ELF-1 (cell line): ENCODE measurements at places on chromosomes 5 and 9.

DNA sequence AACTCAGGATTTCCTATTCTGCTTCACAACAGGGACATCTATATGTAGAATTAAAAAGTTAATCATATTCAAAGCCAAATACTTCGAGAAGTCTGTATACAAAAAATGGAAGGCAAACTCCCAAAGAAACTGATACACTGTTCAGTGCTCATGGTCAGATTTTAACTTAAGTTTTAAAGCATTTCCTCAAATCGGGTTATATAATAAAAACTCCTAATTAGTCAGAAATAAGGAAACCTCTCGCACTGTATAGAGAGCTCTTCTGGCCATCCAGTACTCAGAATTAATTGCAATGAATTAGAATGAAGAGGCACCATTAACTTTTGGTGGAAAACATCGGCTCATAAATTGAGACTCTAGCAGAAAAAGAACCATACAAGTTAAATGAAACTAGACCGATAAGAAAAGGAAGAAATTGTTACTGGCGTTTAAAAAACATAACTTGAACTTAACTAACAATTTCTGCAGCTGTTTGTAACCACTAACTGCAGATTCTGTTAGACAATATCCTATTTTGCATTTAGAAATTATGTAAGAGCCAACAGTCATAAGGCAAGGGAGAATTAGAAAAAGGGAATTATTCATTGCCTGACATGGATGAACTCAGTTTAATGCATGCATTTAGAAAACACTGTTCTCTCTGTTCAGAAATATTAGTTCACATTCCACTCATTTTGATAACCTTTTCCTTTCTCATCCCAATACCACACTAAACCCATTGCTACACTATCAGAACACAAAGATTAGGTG is 96.6 kb downstream of the FNBP1 start:
- no peak for DNase-seq

- DNase-seq, result no peak
Observed at GRCh38 chr9:112434487-112434886, 52.1 kb upstream of the KIAA1958 start.

GRCh38 chr5:4309026-4309425 is 713.4 kb downstream of the IRX1 start:
- no peak for DNase-seq

DNA sequence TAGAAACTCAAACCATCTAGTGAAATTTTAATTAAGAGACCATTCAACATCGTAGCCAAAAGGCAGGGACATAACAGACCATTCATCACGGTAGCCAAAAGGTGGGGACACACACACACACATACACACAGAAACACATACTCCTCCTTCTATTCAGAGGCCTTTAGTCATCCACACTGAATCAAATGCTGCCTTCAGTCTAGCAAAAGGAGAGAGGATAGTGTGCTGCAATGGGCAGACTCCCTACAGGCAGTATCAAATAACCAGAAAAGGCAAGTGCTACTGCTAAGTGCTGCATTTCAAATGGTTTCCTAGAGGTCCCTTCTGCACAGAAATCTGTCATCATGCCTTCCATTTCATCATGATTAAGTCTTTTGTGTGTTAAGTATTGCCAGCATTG is 303.9 kb downstream of the TRIM32 start:
- DNase-seq, result no peak

- DNase-seq, result no peak
Observed at GRCh38 chr9:98836206-98836605, 28.7 kb downstream of the GALNT12 start.

GRCh38 chr5:66213533-66213932 is 69.4 kb downstream of the SREK1 start:
- no peak for DNase-seq

GRCh38 chr5:141799507-141800167 is 78.6 kb downstream of the PCDH1 start:
- DNase-seq, result no peak

- peak; percentile 3 for DNase-seq
Observed at GRCh38 chr9:9387511-9388115, 1225.2 kb downstream of the PTPRD start.

- no peak for DNase-seq
Observed at GRCh38 chr5:12965804-12966203, 978.7 kb downstream of the DNAH5 start.

DNA sequence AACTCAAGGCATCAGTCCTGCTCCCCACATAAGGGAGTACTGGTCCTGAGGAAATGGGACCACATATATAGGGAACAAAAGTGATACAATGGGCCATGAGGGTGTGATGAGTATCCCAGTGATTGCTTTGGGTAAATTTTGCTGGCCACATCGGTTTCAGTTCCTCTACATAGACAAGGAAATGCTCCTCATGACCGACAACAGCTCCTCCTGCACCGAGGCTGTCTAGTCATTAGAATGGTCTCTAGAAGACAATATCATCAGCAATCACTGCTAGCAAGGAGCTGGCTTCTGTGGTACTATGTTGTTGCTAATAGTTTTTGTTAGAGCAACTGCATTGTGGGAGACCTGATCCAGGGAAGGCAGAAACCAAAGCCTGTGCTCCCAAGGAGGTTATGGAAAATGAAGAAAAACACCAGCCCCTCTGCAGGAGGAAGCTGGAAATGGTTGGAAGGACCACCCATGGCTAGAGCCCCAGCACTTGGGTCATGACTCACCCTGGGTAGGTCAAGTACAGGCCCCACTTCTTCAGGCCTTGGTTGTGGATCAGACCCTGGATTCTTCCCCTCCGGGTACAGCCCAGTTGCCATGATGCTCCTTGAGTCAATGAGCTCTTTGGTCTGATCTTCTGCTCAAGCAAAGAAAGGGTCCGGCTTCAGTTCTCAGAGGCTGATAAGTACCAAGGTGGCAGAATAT is 3.4 kb upstream of the CTSL start:
- DNase-seq, result no peak

DNA sequence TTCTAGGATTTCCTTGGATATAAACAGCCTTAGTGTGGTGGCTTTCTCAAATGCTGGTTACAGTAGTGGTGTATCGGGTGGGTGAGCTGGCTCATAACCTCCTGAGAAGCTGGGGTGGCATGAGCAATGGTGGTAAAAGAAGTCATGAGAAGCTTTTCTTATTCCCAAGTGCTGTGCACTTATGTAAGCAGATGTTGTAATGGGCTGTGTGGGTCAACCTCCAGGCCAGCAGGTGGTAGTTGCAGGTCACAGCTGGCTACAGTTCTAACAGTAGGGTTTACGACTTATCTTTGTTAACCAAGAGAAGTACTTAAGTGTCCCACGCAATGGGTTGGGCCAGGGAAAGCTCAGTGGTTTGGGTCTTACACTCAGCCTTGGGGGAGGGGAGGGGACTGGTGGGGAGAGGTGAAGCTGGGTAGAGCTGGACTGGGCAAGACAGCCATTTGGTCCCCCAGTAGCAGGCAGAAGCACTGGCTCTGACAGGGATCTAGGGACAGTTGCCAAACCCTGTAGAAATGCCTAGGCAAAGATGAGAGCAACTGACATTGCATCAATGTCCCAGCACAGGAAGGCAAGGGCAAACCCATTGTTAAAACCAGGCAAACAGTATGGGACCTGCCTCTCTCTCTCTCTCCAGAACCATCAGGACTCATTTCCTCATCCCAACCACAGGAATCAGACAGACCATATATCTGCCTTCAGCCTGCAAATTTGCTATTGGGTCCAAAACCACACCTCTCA is 76.8 kb downstream of the RNF130 start:
- DNase-seq, result no peak

- DNase-seq, result no peak
Observed at GRCh38 chr9:35431467-35431866, 58.4 kb upstream of the RUSC2 start.

GRCh38 chr9:99270491-99270890 is 48.4 kb downstream of the SEC61B start:
- no peak for DNase-seq

DNA sequence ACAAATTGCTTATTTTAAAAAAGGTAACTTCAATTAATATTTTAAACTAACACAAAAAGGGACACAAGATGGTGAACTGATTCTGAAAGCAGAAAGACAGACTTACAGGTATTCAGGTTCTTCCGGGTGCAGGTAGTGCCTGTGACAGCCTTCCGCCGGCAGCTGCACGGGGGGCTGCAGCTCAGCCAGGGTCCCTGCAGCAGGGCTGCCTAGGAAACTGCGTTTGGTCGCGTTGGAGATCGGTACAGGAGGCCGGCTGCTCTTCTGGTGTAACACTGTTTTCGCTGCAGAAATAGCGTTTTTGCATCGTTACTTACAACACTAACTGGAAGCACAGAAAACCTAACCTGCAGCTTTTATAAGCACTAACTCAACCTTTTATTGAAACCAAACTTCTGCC is 80.0 kb downstream of the CAMSAP1 start:
- DNase-seq, result no peak

DNA sequence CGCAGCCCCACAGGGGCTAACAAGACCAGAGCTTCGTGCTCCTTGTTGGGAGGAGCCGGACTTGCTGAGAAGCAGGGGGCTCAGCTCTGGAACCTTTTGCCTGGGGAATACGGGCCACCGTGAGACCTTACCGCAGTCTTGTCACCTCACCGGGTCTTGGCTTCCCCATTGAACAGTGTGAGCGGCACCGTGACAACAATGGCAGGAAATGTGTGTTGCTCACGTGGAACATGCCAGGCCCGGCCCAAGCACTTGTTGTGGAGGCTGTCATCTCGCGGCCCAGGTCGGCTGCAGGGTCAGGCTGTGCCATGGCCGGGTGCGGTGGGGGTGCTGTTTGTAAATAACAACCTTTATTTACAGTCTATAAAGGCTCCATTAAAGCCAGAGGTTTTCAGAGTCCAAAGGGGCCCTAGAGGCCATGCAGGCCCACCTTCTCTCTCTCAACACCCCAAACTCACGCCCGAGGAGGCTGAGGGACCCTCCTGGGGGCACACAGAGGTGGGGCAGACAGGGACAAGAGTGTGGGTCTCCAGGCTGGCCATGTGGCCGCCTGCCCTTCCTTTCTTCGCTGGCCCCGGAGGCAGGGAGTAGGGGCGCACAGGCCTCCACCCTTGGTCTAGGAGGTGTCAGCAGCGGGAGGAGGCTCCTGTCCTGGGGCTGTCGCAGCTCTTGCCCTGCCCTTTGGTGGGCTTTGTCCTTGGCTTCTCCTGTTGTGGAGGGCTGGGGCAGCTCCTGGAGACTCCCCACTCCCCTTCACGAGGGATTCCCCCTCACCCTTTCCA is 79.7 kb downstream of the TSPAN17 start:
- no peak for DNase-seq

DNA sequence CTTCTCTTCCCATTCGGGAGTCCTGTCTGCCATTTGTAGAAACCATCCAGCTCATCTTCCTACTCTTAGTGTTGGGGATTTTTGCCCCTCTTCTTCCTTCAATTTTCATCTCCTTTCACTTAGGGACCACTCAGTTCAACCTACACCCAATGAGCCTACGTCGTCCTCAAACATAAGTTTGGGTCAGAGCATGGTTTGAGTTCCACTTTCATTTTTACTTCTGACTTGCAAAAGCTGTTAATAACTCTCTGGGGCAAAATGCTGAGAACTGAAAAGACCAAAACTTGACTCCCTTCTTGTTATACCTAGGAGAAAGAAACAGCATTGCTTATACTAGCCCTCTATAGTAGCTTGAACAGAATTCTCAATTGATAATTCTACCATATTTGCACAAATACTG is 381.5 kb upstream of the MPDZ start:
- DNase-seq, result no peak

DNA sequence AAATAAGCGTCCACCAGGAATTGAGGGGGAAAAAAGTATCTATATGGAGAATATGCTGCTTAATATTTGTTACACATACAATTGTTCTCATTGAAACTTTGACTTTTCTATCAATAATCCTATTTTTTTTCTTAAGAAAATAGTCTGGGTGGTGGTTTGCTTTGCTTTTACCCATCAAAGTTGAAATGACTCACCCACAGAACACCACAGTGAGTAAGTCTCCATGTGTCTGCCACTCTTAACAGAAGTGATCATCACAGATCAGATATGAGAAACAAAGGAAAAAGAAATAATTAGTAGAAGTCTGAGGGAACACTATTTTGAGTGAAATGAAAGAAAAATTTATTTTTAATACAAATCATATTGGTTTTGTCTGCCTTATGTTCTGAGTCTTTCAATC is 742.8 kb downstream of the CDH9 start:
- DNase-seq, result no peak

DNA sequence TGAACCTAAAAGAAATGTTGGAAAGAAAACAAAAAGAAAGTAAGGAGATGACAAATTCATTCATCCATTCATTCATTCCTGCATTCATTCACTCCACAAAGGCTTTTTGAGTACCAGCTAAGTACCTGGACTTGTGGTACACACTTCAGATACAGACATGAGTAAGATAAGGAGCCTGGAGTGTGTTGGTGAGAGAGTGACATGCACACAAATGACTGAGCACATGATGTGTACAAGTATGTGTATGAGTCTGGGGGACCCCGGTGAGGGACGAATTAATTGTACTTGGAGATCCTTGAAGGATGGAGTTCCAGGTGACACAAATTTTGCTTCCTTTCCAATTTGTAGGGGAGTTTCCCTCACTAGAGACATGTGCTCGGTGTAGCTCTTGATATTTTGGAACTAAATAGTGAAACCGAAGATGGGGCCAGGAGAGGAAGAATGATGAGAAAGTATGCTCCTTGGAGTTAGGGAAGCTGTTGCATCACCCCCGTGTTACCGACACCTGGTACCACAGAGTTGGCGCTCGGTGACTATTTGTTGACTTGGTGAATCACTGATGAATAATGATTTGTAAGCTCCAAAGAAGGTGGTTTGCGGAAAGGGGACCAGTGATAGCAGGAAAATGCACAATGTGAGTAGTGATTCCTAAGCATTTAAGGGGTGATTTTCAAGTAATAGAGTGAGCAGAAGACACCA is 509.8 kb downstream of the CCDC171 start:
- DNase-seq, result no peak

DNA sequence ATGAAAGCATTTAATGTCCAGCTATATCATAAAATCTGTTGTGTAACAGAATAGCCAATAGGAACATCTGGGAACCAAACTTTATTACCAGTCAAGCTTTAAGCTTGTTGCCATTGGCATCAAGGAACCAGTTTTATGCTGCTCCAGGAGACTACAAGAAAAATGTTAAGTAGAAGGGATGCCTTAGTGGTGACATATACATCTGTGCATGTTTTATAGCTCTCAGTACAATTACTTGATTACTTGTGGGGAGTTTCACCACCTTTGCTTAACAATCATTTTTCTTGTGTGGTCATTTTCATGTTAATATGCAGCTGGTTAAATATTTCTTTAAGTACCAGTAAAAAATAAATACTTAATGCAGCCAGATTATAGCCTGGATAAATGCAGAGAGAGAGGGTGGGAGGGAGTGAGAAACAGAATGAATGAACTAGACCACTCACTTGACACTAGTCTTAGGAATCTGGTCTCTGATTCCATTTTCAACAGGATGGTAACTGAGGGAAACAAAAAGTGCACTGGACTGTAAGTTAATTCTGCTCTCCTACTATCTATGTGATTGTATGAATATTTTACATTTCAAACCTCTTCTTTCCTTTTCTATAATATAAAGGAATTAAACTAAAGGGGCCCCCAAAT is 35.7 kb upstream of the LURAP1L start:
- no peak for DNase-seq

DNA sequence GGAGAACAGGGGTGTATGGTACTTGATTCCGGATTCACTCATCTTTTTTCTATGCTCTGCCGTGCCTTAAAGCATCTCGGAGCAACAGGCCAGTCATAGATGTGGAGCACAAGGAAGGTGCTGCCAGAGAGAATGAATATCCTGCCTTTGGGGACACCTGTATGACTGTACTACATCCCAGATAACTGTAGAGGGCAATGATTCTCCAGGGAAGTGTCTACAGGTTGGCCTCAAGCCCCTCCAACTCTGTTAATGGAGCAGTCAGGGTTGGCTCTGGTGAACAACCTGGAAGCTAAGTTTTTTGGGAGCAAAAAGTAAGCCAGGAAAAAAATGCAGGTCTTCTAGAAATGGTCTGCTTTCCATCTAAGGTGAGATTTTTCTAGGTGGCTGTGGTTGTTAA is 71.0 kb downstream of the NREP start:
- DNase-seq, result no peak
